Upper lobe of right lung (tissue), 1 donor: ENCODE measurements at places on chromosomes 7 and 10. TPM values are rescaled to one million over a fixed set of nuclear protein-coding genes. Genes with fewer than 3 reads are reported as not detected.

- H3K27ac ChIP-seq = no peak overlapping the region
- no peak for DNase-seq
- no peaks in the 10 kb centered on the region for H3K27me3 ChIP-seq
- no peaks in the 10 kb centered on the region for H3K36me3 ChIP-seq
- no peaks in the 10 kb centered on the region for H3K4me1 ChIP-seq
Measured at GRCh38 chr10:92627845-92628480, 35.0 kb downstream of the KIF11 start.

GRCh38 chr10:71319800-71320392 is 837 bp downstream of the SLC29A3 start:
- H3K4me1 ChIP-seq = peaks cover 12% of the 10 kb centered on the region
- no peaks in the 10 kb centered on the region for H3K27me3 ChIP-seq
- H3K36me3 ChIP-seq = peaks cover 11% of the 10 kb centered on the region
- no peak for DNase-seq
- peak overlapping the region; percentile 88 for H3K4me3 ChIP-seq

DNA sequence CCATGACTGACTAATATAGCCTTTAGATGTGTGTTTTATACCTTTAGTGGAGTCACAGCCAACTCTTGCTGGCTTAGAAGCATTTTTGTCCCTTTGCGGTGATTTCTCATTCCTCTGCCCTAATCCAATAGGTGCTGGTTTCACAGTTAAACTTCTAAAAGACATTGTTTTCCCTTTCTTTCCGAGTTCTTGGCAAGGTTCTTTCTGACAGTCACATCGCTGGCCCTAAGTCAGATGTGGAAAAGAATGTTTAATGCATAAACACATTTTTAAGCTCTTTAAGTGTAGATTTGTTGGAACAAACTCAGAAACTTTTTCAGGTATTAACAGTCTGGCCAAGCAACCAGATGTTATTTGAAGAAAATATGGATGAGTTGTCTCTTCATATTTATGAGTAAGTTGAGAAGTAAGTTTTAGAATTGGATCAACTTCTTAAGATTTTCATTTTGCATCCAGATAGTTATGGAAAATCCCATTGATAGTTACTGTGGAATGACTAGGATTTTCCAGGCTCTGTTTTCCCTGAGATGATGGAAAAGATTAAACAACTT is 4.1 kb downstream of the EPDR1 start:
- DNase-seq = no peak
- H3K4me3 ChIP-seq = no peak overlapping the region
- H3K36me3 ChIP-seq = no peaks in the 10 kb centered on the region
- no peak overlapping the region for H3K27ac ChIP-seq
- H3K4me1 ChIP-seq = peaks cover 10% of the 10 kb centered on the region

Gene ZNF853
- total RNA-seq = 5.2 TPM

GRCh38 chr10:28241741-28242399 is 61.0 kb downstream of the MPP7 start:
- H3K4me1 ChIP-seq = no peaks in the 10 kb centered on the region
- DNase-seq = no peak
- H3K4me3 ChIP-seq = no peak overlapping the region
- H3K27ac ChIP-seq = no peak overlapping the region
- H3K27me3 ChIP-seq = no peaks in the 10 kb centered on the region

DNA sequence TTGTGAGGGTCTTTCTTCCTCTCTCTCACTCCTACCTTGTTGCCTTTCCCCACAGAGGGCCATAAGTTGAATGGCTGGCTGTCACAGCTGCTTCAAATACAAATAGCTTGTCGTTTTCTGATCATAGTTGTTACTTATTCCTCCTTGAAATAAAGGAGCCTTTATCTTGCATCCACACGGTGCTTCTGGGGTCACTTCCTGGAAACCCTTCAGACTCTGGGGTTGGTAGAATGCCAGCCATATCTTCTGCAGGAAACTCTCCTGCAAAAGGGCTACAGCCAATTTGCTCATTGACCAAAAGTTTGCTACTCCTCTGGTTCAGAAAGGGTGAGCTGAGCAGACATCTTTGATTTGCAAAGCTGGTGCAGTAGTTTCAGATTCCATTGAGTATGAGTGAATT is 70.4 kb downstream of the FAM185A start:
- no peaks in the 10 kb centered on the region for H3K4me1 ChIP-seq
- DNase-seq = no peak
- H3K4me3 ChIP-seq = no peak overlapping the region
- no peak overlapping the region for H3K27ac ChIP-seq
